HFFc6 (cell line): ENCODE measurements at places on chromosomes 3 and 15. TPM values are rescaled to one million over a fixed set of nuclear protein-coding genes. Genes with fewer than 3 reads are reported as not detected.

GRCh38 chr3:152271501-152272236 lies 2.9 kb downstream of the MBNL1 start:
- DNase-seq: no peak

DNA sequence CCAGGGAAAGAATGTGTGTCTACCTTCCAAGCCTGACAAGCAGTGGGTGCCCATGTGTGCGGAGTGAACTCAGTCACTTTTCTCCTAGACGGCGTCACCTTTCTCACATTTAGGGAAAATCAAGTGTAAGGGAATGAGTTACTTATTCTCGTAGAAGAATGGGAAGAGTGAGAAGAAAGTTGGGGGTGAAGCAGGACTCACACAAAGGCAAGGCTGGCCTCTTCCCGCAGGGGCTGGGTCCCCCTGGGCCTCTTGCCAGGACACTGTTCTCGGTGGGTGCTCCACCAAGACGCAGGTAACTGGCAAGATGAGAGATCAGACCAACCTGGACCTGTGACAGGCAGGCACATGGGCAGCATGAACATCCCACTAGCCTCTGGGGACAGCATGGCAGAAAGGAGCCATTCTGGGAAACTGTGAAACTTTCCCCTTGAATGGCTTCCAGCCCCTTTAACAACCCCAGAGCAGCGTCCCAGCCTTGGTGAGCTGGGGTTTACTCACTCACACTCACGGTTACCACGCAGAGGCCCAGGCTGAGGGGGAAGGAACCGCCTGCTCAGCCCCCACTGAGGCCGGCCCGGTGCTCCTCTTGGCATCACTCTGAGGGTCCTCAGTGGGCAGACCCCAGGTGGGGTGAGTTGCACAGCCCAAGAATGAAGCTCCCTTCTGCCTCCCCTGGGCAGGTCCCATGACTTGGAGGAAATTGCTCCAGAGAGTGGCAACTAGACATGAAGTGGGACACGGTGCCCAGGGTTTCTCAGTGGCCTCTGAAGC lies 15.0 kb upstream of the SRP14 start:
- no peak for DNase-seq

GRCh38 chr3:152443212-152444023 lies 174.7 kb downstream of the MBNL1 start:
- DNase-seq: no peak

- no peak for DNase-seq
These were observed 21.9 kb downstream of the DAPK2 start for GRCh38 chr15:64024172-64025050.

GRCh38 chr15:85595804-85596536 lies 198.8 kb downstream of the KLHL25 start:
- no peak for DNase-seq

GRCh38 chr15:89161666-89162065 lies 59.7 kb downstream of the RLBP1 start:
- no peak for DNase-seq

- DNase-seq: peak; percentile 42
These were observed 18.7 kb upstream of the HDAC11 start for GRCh38 chr3:13461169-13462124.

STRIT1 gene
- total RNA-seq: not detected in 3 replicates

DPPA4 gene
- total RNA-seq: 1.1 TPM in 1 of 3 replicates, not detected in the others

GREM1 gene
- 1,906 to 3,645 TPM (median 2,521 TPM) in 3 replicates for total RNA-seq

CFAP100 gene
- total RNA-seq: not detected in 3 replicates

RBP2 gene
- total RNA-seq: not detected in 3 replicates

ARRDC4 gene
- 21.1 to 60.1 TPM (median 45.8 TPM) in 3 replicates for total RNA-seq
